Thyroid gland (tissue), 4 donors: ENCODE measurements at places on chromosomes 4 and X. TPM values are rescaled to one million over a fixed set of nuclear protein-coding genes. Genes with fewer than 3 reads are reported as not detected.

Gene GAGE12J
- total RNA-seq = not detected

Gene ODAPH
- total RNA-seq = not detected

Gene AR
- 12.4 TPM for total RNA-seq

Gene CLDN22
- not detected for total RNA-seq

Gene ARMCX6
- 25.5 TPM for total RNA-seq

Gene YY2
- total RNA-seq = 4.8 TPM

- H3K36me3 ChIP-seq = no peaks in the 10 kb centered on the region
- DNase-seq = peak; percentile 81
- H3K4me1 ChIP-seq = peaks cover 25% of the 10 kb centered on the region
- H3K27me3 ChIP-seq = no peaks in the 10 kb centered on the region
Measured at GRCh38 chrX:65587616-65588526, 53.3 kb upstream of the LAS1L start.

DNA sequence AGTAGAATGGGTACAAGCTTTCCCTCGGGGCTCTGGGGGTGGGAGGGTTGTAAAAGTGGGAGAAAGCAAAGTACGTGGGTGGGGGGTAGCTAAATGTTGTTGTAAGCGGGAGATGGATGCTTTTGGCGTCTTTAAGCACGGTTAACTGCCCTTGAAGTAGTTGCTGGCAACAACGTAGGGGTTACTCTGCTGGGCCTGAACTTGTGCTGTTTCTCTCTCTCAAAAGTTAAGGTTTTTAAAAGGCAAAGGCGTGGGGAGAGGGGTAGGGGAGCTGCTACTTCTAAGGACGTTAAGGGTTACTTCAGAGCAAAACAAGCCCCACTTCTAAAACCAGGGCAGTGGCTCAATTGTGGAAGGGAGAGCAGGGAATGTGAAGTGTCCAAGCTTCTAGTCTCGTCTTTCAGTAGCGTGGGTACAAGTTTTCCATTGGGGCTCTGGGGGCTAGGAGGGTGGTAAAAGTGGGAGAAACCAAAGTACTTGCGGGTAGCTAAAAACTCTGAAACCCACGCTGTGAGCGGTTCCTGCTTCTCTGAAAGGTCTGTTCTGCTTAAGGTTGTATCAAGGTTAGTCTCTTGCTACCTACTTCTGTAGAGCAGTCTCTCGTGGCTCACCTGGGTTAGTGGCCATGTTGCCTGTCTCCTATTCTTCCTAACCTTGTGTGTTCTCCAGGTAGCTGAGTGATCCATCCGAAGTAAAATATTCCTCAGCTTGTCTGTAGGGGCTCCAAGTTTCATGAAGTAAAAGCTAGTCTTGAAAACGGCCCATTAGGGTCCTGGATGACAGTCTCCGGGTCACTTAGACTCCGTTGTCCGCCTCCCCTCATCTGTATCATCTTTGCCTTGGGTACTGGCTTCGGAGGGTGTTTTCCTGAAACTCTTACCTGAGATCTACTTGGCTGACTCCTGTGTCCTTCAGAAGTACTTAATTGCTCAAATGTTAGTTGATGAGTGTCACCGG is 1.7 kb upstream of the WDR1 start:
- peak; percentile 75 for DNase-seq
- H3K4me3 ChIP-seq = no peak overlapping the region
- H3K27me3 ChIP-seq = no peaks in the 10 kb centered on the region
- peaks cover 5% of the 10 kb centered on the region for H3K36me3 ChIP-seq
- H3K27ac ChIP-seq = peak overlapping the region; percentile 100

DNA sequence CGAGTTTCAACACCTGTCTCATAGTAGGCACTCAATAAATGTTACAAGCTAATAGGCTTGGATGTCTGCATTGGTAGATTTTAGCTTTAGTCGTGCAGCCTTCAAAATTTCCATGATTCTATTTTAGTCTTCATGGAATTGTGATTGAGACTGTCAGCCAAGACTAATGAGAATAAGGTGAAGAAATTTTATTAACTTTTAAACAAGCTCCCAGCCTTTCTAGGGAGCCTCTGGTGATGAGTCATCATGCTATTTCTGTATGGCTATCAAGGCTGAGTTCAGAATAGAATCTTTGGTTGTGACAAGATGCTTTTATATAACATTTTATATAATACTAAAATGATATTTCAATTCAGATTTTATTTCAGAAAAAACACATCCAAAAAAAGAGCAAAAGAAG is 685.8 kb downstream of the GABRG1 start:
- no peak for DNase-seq
- H3K27me3 ChIP-seq = no peaks in the 10 kb centered on the region
- no peak overlapping the region for H3K27ac ChIP-seq
- H3K4me1 ChIP-seq = no peaks in the 10 kb centered on the region

DNA sequence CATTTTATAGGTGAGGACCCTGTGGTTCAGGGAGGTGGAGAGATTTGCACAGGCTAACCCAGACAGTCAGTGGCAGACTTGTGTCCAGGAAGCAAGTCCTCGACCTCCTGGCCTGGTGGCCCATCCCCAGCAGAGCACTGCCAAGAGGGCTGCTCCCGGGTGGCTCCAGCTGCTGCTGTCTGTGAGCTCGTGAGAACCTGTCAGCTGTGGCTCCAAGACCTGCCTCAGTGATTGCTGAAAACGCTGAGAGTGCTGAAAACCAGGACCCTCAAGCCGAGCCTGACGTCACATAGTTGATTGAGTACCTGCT is 74.2 kb downstream of the RTL9 start:
- H3K4me1 ChIP-seq = no peaks in the 10 kb centered on the region
- H3K36me3 ChIP-seq = no peaks in the 10 kb centered on the region
- H3K27me3 ChIP-seq = no peaks in the 10 kb centered on the region
- no peak overlapping the region for H3K4me3 ChIP-seq
- no peak for DNase-seq

DNA sequence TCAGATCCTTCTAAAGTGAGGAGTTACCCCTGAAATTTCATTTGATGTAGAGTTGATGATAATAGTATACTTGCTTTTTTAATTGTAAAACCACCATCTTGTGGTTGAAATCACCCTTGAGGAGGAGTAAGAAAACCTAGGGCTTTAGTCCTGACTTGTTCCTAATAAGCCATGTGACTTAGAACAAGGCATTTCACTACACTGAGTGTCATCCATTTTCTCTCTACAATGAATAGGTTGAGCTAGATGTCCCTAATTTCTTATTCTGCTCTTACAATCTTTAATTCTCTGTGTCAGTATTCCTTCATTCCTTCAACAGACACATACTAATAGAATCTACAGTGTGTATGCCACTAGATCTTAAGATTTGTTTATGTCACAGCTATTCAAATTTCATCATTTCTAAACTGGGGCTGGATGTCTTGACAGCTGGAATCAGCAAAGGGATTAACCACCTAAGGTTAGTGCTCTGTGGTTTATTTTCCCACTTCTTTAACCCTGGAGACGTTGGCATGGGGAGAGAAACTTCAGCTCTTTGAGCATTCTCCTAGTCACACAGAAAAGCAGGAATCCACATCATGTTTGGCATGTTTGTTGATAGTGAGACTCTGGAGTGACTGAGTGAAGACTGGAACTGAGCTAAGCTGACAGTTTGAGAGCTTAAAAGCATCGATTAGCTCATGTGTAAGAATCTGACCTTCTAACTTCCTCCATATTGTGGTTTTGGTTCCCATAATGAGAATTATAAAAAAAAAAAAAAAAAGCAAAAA is 246.3 kb downstream of the NDST4 start:
- H3K4me1 ChIP-seq = no peaks in the 10 kb centered on the region
- DNase-seq = no peak
- no peaks in the 10 kb centered on the region for H3K36me3 ChIP-seq
- no peak overlapping the region for H3K4me3 ChIP-seq
- no peak overlapping the region for H3K27ac ChIP-seq

- no peak for DNase-seq
- H3K36me3 ChIP-seq = no peaks in the 10 kb centered on the region
- H3K4me1 ChIP-seq = no peaks in the 10 kb centered on the region
- H3K27me3 ChIP-seq = no peaks in the 10 kb centered on the region
- H3K27ac ChIP-seq = no peak overlapping the region
Measured at GRCh38 chr4:1360423-1361283, 13.6 kb downstream of the UVSSA start.

DNA sequence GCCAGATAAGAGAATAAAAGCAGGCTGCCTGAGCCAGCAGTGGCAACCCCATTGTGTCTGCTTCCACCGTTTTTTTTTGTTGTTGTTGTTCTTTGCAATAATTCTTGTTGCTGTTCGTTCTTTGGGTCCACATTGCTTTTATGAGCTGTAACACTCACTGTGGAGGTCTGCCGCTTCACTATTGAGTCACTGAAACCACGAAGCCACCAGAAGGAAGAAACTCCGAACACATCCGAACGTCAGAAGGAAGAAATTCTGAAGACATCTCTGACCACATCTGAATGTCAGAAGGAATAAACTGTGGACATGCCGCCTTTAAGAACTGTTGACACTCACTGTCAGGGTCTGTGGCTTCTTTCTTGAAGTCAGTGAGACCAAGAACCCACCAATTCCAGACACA is 110.5 kb downstream of the PCDH18 start:
- H3K36me3 ChIP-seq = no peaks in the 10 kb centered on the region
- no peaks in the 10 kb centered on the region for H3K4me1 ChIP-seq
- no peak overlapping the region for H3K27ac ChIP-seq
- H3K4me3 ChIP-seq = no peak overlapping the region
- H3K27me3 ChIP-seq = no peaks in the 10 kb centered on the region
- DNase-seq = no peak

GRCh38 chrX:40938423-40938822 is 146.8 kb upstream of the USP9X start:
- H3K27me3 ChIP-seq = no peaks in the 10 kb centered on the region
- DNase-seq = no peak
- H3K27ac ChIP-seq = no peak overlapping the region
- H3K4me1 ChIP-seq = peaks cover 3% of the 10 kb centered on the region

- no peaks in the 10 kb centered on the region for H3K27me3 ChIP-seq
- DNase-seq = no peak
- H3K4me1 ChIP-seq = peaks cover 16% of the 10 kb centered on the region
- H3K27ac ChIP-seq = peak overlapping the region; percentile 19
- H3K36me3 ChIP-seq = no peaks in the 10 kb centered on the region
Measured at GRCh38 chr4:84151574-84151973, 347.5 kb downstream of the NKX6-1 start.

- H3K4me1 ChIP-seq = no peaks in the 10 kb centered on the region
- H3K27me3 ChIP-seq = no peaks in the 10 kb centered on the region
- no peak overlapping the region for H3K27ac ChIP-seq
- H3K4me3 ChIP-seq = no peak overlapping the region
Measured at GRCh38 chrX:115630204-115630603, 69.2 kb downstream of the PLS3 start.

DNA sequence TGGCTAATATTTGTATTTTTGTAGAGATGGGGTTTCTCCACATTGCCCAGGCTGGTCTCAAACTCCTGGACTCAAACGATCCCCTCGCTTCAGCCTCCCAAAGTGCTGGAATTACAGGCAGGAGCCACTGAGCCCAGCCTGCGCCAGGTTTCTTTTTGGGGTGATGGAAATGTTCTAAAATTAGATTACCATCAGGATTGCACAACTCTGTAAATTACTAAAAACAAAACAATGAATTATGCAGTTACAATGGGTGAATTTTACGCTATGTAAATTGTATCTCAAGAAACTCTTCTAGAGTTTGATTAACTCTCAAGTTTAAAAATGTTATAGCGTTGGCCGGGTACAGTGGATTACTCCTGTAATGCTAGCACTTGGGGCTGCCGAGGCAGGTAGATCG is 118.9 kb upstream of the TBL1X start:
- H3K4me3 ChIP-seq = no peak overlapping the region
- no peaks in the 10 kb centered on the region for H3K27me3 ChIP-seq
- H3K4me1 ChIP-seq = peaks cover 5% of the 10 kb centered on the region
- DNase-seq = no peak

- H3K4me1 ChIP-seq = no peaks in the 10 kb centered on the region
- no peak for DNase-seq
- no peak overlapping the region for H3K4me3 ChIP-seq
- H3K27ac ChIP-seq = no peak overlapping the region
- no peaks in the 10 kb centered on the region for H3K36me3 ChIP-seq
- no peaks in the 10 kb centered on the region for H3K27me3 ChIP-seq
Measured at GRCh38 chr4:9901257-9901656, 119.8 kb downstream of the DRD5 start.

DNA sequence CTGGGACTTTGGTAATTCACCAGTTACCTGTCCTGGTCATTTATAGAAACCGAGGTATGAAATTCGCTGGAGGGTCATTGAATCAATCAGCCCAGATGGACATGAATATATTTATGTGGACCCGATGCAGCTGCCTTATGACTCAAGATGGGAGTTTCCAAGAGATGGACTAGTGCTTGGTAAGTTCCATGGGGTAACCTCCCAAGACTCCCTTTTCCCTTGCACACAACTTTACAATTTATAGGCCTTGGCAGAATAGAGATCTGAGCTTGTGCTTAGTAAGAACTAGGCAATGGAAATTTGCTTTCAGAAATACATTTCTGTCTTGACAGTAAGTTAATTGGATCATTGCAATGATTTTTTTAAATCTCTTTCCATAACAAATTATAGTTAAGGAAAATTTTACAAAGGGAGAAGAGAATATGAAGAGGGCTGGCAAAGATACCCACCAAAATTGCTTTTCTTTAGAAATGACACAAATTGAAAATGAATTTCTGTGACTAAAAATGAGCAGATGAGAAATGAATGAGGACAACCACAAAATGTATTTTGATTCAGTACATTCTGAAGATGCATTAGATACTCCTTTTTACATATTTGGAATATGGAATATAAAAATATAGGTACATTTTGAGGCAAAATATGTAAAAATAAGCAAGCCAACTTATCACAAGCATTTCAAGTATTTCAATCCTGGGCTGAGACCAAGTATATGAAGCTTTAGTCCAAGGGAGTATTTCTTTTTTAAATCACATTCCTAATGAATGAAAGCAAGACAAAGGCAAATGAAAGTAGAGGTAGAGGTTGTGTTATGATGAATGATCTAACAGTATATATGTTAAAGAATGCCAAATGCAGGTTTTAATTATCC is 45.9 kb downstream of the PDGFRA start:
- H3K4me1 ChIP-seq = peaks cover 22% of the 10 kb centered on the region
- no peak for DNase-seq
- no peaks in the 10 kb centered on the region for H3K36me3 ChIP-seq
- no peaks in the 10 kb centered on the region for H3K27me3 ChIP-seq

DNA sequence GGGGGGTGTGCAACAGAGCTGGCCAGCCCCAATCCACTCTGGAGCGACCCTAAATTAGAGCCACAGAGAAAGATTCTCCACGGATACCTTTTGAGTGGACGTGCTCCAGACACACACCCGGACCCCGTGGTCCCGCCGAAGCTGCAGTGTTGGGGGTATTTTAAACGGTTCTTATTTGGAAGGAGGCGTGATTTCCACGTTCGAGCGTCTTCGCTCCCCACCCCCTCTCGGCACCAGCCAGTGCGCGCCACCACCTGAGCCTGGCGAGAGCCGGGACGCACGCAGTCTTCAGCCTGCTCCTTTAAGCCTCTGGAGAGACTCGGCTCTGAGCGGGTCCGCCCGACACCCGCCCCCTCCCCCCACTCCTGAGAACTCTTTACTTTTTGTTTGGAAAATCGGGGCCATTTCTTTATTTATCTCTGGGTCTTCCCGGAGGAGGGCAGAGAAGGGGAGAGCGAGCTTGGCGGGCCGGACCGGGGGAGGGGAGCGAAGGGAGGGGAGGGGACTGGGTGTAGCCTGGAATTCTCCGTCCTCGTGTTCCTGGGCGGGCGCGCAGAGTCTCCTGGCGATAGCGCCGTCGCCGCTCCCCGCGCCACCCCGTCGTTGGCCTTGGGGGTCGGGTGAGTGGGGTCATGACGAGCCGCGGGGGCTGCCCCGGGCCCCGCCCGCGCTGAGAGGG is 668 bp upstream of the PTCHD1 start:
- H3K4me1 ChIP-seq = no peaks in the 10 kb centered on the region
- no peaks in the 10 kb centered on the region for H3K27me3 ChIP-seq
- peak overlapping the region; percentile 12 for H3K4me3 ChIP-seq
- H3K27ac ChIP-seq = no peak overlapping the region
